ENCODE measurements at places on chromosomes 12 and 14.

DNA sequence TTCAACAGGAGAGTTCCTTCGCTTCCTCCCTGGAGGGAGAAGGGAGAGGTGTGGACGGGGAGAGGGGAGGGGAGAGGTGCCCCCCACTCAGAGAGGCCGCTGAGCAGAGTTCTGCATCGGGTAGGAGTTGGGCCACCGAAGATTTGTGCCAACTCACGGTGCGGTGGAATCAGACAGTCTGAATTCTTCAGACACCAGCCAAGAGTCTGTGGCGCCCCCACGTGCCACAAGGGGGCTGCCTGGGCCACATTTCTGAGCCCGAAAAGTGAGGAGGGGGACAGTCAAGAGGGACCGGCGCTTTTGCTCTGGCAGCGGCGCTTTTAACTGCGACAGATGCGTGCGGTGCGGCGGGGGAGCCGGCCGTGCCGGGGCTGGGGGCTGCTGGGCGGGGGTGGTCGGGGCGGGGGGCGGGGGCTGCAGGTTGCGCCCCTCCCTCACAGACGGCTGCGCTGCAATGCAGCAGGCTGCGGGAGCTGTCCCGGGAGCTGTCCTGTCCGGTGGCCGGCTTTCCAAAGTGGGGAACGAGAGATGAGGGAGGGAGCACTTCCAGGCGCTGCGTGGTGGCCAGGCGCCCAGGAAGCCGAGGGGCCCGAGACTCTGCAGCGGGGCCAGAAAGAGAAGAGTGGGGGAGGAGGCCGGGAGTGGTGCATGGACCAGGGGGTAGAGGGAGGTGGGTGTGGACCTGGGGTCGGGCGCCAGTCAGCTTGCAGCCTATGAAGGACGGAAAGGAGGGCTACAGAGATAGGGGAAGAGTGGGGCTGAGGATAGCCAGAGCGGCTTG lies 975 bp upstream of the RTL1 start:
- DNase-seq, result no peak

- no peak for DNase-seq
Observed at GRCh38 chr14:95875831-95876760, 536 bp upstream of the TUNAR start.

- no peak for DNase-seq
Observed at GRCh38 chr14:64387232-64387781, 846 bp upstream of the MTHFD1 start.

DNA sequence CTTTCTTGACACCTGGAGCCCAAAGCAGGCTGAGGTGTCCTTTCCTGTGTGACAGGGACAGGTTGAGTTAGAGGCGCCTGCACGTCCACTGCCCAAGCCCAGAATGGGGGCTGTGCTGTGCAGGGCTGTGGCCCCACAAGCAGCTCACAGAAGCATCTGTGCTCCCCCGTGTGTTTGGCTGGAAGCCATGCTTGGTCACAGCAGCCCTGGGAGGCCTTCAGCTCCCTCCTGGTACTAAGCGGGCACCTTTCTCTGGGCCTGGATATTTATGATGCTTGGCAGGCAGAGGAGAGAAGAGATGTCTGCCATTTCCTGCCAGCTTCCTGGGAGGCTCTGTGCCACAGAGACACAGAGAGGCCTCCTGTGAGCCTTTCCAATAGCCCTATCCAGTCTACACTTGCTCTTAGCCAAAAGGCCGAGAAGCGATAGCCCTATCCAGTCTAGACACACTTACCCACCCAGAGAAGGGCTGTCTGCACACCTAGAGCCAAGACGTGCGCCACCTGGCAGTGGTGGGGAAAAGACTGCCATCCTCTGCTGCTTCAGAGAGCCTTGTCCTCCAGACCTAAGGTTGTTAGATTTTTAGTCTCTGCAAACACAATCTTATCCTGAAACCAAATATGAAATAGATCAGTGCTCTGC lies 117.4 kb downstream of the GCH1 start:
- DNase-seq, result no peak

GRCh38 chr12:109222062-109222461 lies 87.0 kb downstream of the FOXN4 start:
- no peak for DNase-seq

DNA sequence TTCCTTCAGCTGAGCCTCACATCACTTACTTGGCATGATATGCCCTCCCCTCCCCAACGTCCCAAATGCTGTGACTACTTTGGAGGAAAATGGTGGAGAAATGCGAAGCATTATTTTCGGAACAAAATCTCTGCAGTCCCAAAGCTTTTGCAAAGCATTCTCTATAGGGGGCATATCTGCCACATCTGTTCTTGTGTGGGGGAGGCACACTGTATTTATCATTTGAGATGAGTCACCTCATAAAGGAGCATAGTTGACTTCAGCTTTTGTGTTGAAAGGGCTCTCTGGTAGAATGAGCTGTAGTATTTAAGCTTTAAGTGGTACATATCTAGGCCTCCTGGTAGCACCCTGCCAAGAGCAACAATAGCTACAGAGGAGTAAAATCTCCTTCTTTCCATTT lies 447.5 kb downstream of the ADAMTS20 start:
- DNase-seq, result peak; percentile 52

GRCh38 chr12:53173085-53173715 lies 7.3 kb upstream of the ZNF740 start:
- DNase-seq, result no peak

- DNase-seq, result no peak
Observed at GRCh38 chr14:38207736-38208617, at the start of gene SSTR1. Gene SSTR1, plus strand, starts transcription at chr14:38207904. Its CDS starts 1,486 bp downstream, at chr14:38209390.

GRCh38 chr12:123676616-123677320 lies 5.9 kb downstream of the TCTN2 start:
- DNase-seq, result no peak

DNA sequence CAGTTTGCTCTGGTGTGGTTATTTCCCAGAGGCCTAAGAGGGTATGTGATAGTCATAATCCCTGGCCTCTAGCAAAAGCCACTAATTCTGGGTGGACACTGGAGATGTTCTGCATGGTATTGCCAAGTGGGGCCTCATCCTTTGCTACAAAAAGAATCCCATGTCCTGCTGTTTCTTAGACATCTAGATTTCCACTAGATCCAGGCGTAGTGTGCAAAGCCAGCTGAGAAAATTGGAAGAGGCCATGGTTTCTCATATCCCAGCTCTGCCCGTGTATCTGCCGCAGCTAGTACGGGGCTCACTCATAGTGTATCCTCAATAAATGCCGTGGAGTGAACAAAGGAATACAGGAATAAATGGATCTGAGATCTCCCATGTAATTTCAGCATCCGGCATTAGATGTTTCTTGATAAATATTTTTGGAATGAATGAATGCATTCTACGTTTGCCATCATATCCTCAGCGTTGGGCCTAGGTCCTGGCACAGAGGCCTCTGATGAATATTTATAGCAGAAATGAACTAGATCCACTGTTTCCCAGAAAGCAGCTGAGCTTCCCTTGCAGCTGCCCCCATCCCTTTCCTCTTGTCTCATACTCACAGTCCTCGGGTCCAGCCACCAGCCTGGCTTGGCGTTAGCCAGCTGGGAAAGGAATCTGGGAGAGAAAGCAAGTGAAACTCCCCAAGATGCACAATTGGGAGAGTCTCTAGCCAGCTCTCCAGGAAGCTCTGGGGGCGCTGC lies 76.3 kb upstream of the NOS1 start:
- no peak for DNase-seq

- no peak for DNase-seq
Observed at GRCh38 chr12:79648881-79649280, 41.9 kb downstream of the PAWR start.

- no peak for DNase-seq
Observed at GRCh38 chr12:50387972-50388478, 8.4 kb downstream of the FAM186A start.

GRCh38 chr12:132066345-132066685 lies 77.8 kb downstream of the DDX51 start:
- DNase-seq, result no peak

DNA sequence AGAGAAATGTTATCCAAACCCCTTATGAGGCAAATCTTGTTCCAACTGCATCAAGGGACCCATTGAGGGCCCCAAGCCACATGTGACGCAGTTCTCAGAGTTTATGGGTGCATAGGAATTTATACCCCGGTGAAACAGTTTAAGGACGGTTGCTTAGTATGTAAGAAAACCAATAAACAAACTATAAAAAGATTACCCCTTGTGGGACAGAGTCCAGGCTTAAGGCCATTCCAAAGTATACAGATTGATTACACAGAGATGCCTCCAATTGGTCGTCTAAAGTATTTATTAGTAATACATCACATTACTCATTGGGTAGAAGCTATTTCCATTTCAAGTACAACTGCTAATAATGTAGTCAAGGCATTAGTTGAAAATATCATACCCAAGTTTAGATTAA lies 885.0 kb upstream of the MDGA2 start:
- DNase-seq, result no peak

- no peak for DNase-seq
Observed at GRCh38 chr14:31269634-31270195, 62.1 kb upstream of the HECTD1 start.

- no peak for DNase-seq
Observed at GRCh38 chr14:68679746-68680467, 113.0 kb downstream of the ZFP36L1 start.

DNA sequence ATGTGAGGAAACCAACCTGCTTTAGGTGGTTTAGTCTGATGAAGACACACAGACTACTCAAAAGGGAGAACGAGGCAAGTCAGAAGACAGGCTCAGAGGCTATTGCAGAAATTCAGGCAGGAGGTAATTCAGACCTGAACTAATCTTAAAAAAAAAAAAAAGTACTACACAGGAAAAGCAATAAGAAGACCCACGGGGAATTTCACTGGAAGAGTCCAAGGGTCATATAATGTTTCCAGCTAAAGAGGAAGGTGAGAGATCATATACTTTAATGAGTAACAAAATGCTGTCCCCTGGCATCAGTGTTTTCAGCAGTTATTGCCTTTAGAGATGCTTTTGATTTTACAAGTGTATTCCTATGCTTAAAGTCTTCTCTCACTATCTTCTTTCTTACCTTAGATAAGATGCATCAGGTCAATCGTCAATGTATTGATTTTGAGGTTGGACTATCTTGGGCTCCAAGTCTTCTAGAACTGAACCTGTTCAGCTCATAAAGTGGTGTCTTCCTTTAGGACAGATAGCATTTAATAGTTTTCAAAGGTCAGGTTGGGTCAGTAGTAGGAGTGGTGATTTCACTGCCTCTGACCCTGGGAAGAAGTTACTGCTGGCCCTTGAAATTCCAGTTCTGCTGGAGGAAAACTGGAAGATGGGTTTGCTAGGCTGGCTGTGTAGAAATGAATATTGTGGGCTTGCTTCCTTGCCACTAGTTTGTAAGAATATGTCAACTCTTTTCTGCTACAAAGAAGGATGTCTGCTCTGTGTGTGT lies 60.0 kb downstream of the FAR2 start:
- DNase-seq, result no peak

- no peak for DNase-seq
Observed at GRCh38 chr12:113894697-113895096, 71.4 kb downstream of the RBM19 start.

DNA sequence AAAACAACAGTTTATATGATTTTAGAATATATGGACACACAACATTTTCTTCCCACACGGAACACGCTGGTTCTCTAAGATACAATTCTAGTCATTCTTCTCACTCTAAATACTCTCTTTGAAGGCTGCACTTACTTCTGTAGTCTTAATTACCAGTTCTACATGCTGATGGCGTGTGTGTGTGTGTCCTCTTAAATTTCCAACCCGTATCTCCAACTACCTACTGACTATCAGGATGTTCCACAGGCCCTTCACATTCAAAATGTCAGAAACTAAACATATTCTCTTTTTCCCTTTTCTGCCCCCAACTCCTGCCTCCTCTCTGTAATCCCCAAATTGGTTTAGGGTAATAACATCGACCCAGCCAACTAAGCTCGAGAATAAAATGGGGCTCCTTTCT lies 75.2 kb downstream of the DUSP16 start:
- no peak for DNase-seq

- DNase-seq, result peak; percentile 46
Observed at GRCh38 chr12:115998119-115998633, 279.3 kb downstream of the MED13L start.

- no peak for DNase-seq
Observed at GRCh38 chr12:66746489-66747201, 67.8 kb upstream of the GRIP1 start.

DNA sequence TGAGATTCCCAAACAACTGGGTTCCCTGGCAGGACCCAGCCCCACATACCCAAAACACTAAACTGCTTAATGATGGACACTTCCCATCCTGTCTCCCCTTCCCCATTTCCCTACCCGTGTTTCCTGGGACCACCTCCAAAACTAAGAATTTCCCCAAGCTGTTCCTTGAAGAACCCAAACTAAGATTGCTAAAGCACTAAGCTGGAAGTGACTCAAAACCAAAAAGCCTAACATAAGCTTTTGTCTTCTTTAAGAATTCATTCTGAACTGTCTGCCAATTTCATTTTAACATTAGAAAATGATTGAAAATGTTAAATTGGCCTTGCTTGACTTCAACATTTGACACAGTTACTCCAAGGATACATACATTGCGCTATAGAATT lies 29.5 kb upstream of the STAB2 start:
- DNase-seq, result no peak

DNA sequence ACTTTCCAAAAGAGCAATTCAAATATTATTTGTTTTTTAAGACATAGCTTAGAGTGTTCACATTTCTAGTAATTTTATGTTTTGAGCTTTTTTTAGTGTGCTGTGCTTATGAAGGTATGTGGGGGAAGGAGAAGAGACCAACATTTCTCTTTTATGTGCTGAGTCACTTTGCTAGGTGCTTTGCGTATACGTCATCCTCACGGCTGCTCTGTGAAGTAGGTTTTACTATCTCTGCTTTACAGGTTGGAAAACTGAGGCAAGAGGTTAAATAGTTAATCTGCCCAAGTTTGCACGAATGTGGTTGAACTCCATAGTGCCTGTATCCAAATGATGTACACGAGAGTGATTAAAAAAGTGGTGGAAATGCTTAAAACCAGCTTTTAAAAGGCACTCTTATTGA lies 75.9 kb downstream of the AEBP2 start:
- no peak for DNase-seq

DNA sequence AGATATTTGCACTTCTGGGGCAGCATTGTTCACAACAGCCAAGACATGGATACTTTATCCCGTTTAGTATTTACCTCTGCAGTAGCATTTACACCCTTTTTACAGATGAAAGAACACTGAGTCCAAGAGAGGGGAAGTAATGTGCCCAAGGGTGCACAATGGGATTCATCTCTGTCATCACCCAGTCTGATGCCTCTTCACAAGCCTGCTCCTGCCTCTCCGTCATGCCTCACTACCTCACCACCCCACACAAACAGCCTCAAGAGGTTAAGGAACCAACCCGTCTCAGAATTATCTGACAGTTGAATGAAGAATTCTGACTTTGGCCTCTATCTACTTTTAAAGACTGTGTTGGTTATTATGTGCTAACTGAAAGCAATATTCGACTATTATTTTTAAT lies 368.4 kb downstream of the ATP23 start:
- no peak for DNase-seq

- DNase-seq, result no peak
Observed at GRCh38 chr14:75088566-75089373, 19.3 kb downstream of the ZC2HC1C start.

- no peak for DNase-seq
Observed at GRCh38 chr14:75811136-75811829, 150.2 kb downstream of the TTLL5 start.

All from AG09309 (cell line).